Left cardiac atrium (tissue), 4 donors: ENCODE measurements at places on chromosomes 11 and 22. TPM values are rescaled to one million over a fixed set of nuclear protein-coding genes. Genes with fewer than 3 reads are reported as not detected.

Gene CSNK2A3
- total RNA-seq, result 1.7 TPM

Gene KRTAP5-10
- not detected for total RNA-seq

Gene CNTF
- 1.5 TPM for total RNA-seq

Gene OR10W1
- total RNA-seq, result not detected

Gene HIRA
- 15.3 TPM for total RNA-seq

Gene CELSR1
- total RNA-seq, result 8.1 TPM

Gene FZD4
- total RNA-seq, result 54.2 TPM

Gene ZNF215
- 0.89 TPM for total RNA-seq

Gene PHOX2A
- total RNA-seq, result not detected

Gene NAALAD2
- 0.68 TPM for total RNA-seq

Gene FOLR2
- total RNA-seq, result 57.0 TPM

Gene IGSF22
- 2.4 TPM for total RNA-seq

Gene MUC2
- total RNA-seq, result 0.26 TPM

Gene PLAAT4
- 11.3 TPM for total RNA-seq

Gene UPK2
- not detected for total RNA-seq

Gene UBQLNL
- 0.12 TPM for total RNA-seq

Gene OR52I1
- total RNA-seq, result not detected

Gene OR52E8
- not detected for total RNA-seq

Gene SLC16A8
- 0.27 TPM for total RNA-seq

Gene EFCAB6
- 1.7 TPM for total RNA-seq

Gene GPR83
- total RNA-seq, result 0.32 TPM

Gene HBG1
- total RNA-seq, result not detected

Gene SLC22A9
- total RNA-seq, result not detected

Gene KLHDC7B
- 0.15 TPM for total RNA-seq

Gene KDM4D
- 0.89 TPM for total RNA-seq

Gene CWF19L2
- total RNA-seq, result 9.7 TPM

Gene P2RX6
- 2.2 TPM for total RNA-seq

Gene OR56A1
- not detected for total RNA-seq

Gene SCN4B
- total RNA-seq, result 5.9 TPM

Gene TEX54
- total RNA-seq, result not detected

Gene PHRF1
- total RNA-seq, result 17.3 TPM

Gene OR56A5
- not detected for total RNA-seq

Gene LRRC56
- 0.47 TPM for total RNA-seq

Gene MPEG1
- total RNA-seq, result 16.4 TPM

Gene ENTHD1
- total RNA-seq, result not detected

Gene CYB5R2
- 3.7 TPM for total RNA-seq

Gene IGLL1
- total RNA-seq, result not detected

Gene KRTAP5-2
- not detected for total RNA-seq

Gene EXPH5
- total RNA-seq, result 3.5 TPM

Gene RBMXL2
- total RNA-seq, result not detected

Gene C22orf42
- total RNA-seq, result not detected

Gene SYNGR1
- 60.8 TPM for total RNA-seq

Gene SLCO2B1
- 55.8 TPM for total RNA-seq
